ENCODE measurements at places on chromosomes 5 and 9. TPM values are rescaled to one million over a fixed set of nuclear protein-coding genes. Genes with fewer than 3 reads are reported as not detected.

The LCN15 gene
- not detected for total RNA-seq

- peak; percentile 28 for DNase-seq
These were observed 67.1 kb upstream of the SLC1A1 start for GRCh38 chr9:4423207-4423610.

The SLC36A2 gene
- not detected for total RNA-seq

DNA sequence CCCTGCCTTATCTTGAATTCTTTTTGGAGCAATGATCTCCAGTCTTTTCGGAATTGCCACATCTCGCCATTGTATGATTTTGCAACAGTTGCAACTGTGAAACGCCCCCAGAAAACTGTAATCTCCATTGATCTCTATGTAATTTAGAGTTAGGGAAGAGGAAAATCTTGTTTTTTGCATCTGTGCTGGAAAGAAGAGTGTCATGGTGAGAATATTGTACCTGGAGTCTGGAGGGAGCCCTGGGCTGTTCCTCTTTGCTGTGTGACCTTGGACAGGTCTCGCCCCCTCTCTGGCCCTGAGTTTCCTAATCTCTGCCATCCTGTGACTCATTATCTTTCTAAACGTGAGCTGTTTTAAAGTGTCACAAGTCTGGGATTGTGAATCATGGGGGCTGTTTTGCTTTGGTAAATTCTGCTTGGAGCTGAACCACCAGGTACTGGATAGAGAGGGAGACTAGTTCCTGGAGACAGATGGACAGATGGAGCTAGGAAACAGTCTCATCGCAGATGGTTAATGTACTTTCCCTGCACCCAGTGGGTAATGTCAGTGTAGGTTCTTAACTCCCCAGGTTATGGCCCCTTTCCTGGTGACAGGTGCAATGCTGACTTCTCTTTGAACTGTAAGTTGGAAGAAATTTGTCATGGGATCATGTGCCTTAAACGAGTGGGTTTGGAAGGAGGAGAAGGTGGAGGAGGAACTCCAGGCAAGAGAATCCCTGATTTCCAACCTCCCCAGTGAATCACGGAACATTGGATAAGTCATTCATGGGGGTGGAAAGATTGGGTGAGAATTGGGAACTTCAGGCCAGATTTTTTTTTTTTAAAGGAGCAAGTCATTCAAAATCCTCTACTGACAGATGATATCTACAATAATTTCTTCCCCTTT lies 19.6 kb downstream of the PPARGC1B start:
- no peak for DNase-seq

The PCDHAC1 gene
- 2.9 TPM for total RNA-seq

GRCh38 chr9:74404620-74405019 lies 92.5 kb upstream of the RORB start:
- DNase-seq: no peak

DNA sequence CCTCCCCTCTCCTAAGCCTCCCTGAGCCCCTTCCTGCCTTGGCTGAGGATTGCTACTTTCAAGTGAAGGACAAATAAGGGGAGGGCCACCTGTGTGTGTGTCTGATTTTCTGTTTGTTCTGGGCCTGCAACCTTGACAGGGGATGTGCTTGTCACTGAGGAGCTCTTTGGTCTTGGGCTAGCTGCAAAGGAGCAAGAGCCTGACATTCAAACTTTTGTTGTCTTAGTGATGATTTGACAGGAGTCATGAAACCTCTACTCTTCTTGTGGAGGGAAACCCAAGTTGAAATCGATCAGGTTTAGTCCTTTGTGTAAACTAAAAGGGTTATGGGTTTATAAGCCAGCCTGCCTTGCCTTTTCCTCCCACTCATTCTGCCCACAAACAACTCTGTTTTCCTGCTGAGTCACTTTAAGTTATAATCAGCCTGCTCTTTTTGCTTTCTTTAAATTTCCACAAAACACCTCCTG lies 16.9 kb downstream of the CLTA start:
- DNase-seq: no peak

DNA sequence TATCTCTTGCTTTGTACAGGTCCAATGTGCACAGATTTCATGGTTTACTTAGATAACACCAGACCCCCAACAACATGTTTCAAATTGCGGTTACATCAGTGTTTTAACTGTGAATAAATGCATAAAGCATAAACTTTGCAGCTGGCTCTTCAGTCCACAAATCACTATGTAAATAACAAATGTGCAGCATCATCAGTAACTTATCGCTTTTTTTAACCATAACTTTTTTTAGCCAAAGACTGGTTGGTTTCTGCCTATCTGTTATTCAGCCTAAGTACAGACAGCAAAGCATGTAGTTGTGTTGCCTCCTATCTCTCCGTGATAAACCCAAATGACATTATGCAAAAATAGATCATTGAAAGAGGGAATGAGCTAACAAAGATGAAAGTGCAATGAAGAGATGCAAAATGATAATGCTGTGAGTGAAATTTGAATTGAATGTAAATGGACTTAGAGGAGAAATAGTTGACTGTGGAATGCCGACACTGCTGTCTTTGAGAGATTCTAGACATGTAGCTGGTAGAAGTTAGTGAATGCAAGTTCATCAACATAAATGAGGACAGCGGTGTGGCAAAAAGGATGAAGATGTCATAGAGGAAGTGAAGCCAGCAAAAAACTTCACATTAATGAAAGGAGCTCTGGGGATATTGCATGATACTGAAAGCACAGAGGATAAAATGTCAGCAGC lies 108.8 kb downstream of the PDE8B start:
- DNase-seq: no peak
